CD4-positive, alpha-beta T cell treated with Interleukin-6 at 100 ng/mL for 8 hours (primary cell): ENCODE measurements at places on chromosomes 6 and 20.

DNA sequence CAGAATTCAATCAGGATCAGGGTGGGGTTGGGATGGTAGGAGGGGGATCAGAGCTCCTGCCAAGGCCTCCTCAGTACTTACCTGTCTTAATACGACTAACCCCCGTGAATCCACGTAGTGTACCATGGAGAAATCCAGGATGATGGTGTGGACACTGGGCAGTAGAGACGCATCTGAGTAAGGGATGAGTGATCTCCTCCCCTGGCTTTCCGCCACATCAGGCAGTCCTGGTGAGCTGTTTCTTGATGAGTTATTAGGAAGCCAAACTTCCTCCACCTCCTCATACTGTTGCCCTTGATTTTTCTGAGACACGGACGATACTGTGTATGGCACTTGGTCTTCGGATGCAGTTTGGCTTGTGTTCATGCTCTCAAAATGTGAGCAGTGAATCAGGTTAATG lies 34.2 kb upstream of the SRPK1 start:
- DNase-seq = no peak

- no peak for DNase-seq
Observed at GRCh38 chr6:134021396-134022122, 30.9 kb downstream of the SLC2A12 start.

- no peak for DNase-seq
Observed at GRCh38 chr20:50694379-50695134, 3.2 kb upstream of the RIPOR3 start.

DNA sequence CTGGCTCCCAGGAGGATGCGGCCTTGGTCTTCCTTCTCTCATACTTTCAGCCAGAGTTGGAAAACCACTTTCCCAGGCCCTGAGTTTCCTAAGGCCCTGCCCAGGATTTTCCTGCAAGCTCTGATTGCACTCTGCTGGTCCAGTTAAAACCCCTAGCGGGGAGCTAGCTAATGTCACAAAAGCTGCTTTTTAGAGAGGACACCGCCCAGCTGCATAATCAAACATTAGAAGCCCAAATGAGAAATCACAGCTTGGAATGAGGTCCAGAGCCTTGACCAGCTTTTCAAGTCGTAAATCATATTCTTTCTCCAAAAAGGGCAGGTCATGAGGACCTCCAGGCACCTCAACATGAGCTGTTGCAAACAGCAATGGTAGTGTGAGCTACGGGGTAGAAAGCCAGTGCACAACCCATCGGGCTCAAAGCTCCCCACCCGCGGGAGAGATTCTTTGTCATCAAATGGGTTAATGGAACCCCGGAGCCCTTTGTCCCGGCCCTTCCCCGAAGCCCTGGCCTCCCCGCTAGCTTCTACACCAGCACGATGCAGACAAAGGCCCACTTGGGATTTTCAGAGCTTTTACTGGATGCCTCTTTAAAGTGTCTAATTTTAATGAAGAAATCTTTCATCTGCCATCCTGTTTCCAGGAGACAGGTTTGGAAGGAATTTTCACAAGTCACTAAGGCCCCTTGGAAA lies 134.0 kb downstream of the SCML4 start:
- no peak for DNase-seq

DNA sequence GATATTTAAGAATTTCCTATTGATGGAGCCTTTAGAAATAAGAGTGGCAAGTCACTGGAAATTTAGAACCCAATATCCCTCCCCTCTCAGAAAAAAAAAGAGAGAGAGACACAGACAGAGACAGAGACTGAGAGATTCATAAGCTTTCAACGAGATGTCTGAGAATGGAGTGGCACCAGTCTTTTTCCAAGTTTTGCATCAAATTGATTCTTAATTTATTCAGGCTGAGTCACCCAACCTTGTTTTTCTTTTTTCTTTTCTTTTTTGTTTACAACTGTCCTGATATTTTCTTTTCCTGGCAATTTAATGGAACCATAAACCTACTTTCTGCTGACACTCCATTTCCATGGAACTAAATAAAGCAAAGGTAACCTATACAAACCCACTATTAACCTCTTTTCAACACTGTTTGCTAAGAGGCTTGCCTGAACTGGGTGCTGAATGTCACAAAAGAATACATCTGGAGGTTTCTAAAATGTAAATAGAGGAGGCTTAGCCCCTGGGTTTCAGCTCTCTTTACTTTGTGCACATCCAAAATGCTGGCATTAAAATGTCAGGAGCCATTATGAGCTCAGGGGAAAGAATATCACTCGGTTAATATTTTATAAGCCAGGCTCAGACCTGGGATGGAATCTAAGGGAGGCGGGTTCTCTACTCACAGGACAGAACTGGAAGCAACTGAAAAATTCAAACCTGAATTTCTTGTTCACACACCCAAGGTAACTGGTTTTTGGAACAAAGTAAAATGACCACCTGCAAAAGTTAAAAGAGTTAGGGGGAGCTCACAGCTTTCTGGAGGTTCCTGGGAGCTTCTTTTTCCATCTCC lies 100.8 kb downstream of the BFSP1 start:
- DNase-seq = no peak

GRCh38 chr20:59190466-59190865 lies 26.8 kb downstream of the ZNF831 start:
- DNase-seq = no peak

- DNase-seq = no peak
Observed at GRCh38 chr20:48906221-48906877, 15.2 kb upstream of the ARFGEF2 start.

DNA sequence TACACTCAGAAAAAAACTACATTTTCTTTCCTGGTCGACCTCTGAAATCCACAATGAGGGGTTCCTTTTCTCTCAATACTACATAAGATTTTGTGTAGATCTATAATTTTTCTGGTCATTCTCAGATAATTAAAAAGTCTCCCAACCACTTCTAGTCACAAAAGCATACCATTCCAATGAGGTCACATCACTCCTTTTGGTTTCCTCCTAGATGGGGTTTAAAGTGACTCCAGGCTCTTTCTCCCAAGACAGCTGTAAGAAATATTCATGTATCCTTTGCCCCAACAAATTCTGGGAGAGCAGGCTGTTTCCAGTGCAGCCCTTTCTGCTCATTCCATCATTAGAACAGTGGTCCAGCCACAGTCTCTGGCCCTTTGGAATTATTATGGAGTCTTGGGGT lies 43.1 kb upstream of the BEND6 start:
- no peak for DNase-seq

GRCh38 chr6:47301441-47301840 lies 8.3 kb downstream of the TNFRSF21 start:
- no peak for DNase-seq

GRCh38 chr6:107699254-107699653 lies 124.9 kb downstream of the SCML4 start:
- no peak for DNase-seq

DNA sequence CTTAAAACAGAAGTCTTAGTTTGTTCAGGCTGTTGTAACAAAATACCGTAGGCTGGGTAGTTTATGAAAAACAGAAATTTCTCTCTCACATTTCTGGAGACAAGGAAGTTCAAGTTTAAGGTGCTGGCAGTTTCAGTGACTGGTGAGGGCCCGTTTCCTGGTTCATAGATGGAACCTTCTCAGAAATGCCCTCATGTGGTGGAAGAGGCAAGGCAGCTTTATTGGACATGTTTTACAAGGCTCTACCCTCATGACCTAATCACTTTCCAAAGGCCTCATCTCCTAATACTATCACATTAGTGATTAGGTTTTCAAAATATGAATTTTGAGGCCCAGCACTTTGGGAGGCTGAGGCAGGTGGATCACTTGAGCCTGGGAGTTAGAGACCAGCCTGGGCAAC lies 2.4 kb downstream of the HEBP2 start:
- DNase-seq = no peak

GRCh38 chr6:163776906-163777686 lies 362.6 kb downstream of the QKI start:
- no peak for DNase-seq

GRCh38 chr6:104682722-104683643 lies 176.7 kb downstream of the HACE1 start:
- peak; percentile 65 for DNase-seq

DNA sequence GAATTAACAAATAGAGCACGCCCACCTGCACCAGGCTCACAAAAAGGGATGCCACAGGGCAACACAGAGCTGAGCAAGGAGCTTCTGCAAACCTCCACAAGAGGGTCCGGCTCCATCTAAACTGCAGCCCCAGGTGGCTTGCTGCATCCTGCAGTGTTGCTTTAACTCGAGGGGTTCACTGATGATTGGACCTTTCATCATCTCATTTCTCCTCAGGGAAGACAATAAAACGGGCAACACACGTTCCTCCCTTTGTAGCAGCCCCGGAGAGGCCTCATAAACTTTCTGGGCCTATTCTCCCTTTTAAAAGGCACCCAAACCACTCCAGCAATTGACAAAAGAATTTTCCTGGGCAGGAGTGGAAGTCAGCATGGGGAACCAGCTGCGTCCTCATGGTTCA lies 161.5 kb upstream of the CDH4 start:
- no peak for DNase-seq
